ENCODE measurements at places on chromosomes 5 and 9.

- DNase-seq, result no peak
Observed at GRCh38 chr5:67303356-67303755, 106.8 kb upstream of the CD180 start.

DNA sequence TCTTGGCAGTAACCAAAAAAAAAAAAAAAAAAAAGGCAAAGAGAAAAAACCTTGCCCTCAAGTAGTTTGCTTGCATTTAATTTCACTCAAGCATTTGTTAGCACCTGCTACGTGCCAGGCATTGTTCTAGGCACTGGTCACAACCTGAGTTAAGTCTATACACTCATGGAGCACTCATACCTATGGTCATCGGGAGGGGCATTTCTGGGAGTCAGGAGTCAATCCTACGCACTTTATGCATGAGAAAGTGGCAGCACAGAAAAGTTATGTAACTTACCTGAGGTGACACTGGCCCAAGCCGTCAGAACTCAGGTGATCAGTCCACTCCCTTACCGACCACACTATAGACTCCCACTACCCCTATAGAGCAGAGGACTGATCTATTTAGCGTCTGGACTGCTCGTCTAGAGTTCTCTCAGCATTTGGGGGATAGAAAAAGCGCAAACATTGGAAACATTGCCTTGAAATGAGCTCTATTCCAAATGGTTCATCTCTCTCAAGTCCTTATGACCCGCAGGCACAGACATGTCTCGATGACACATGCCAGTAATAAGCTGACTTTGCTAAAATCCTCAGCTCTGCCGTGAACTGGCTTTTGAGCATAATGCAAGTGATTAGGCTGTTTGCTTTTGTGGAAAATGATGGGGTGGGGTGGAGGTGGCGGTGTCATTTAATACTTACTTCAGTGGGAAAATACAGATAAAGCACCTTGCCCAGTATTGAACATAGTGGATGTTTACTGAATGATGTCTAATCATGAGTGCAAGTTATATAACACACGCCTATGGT lies 160.2 kb downstream of the ARHGEF28 start:
- no peak for DNase-seq

DNA sequence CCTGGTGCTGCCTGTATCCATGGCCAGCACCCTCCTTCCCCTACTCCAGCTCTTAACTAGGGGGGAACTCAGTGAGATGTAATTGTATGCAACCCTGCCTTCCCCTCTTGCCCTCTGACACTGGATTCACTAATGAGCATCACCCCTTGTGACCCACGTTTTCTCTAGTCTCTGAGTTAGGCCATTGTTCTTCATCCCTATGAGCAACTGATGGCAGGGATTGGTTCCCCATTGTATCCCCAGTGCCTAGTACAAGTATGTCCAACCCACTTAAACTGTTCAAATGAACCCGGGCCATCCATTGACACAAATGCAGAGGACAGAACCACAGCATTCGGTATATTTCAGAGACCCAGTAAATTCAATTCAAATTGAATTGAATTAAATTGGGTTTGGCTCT lies 77.6 kb upstream of the ASTN2 start:
- no peak for DNase-seq

- DNase-seq, result no peak
Observed at GRCh38 chr9:109401990-109402318, 81.1 kb upstream of the EPB41L4B start.

DNA sequence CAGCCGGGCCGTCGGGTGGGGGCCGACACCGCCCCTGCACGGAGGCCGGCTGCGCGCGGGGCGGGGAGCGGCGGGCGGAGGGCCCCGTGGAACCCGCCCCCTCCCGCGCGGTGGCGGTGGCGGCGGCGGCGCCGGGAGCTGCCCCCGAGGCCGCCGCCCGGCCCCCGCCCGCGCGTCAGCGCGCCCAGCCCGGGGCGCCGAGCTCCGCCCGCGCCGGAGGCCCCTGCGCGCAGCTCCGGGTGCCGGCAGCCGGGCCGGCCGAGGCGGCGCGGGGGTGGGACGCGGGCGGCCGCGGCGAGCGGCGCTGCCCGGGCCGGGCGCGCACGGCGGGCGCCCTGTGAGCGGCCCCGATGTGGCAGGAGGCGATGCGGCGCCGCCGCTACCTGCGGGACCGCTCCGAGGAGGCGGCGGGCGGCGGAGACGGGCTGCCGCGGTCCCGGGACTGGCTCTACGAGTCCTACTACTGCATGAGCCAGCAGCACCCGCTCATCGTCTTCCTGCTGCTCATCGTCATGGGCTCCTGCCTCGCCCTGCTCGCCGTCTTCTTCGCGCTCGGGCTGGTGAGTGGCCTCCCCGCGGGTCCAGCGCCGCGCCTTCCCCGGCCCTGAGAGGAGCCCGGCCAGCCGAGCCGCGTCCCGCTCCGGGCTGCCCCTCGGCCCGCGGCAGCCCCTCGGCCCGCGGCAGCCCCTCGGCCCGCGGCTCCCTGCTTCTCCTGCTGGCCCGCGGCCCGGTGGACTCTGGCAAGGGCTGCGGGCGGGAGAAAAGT lies at the start of gene ADCY2:
Gene ADCY2, plus strand, starts transcription at position 192 of the 766 bp plus-strand sequence. Its CDS starts 159 bp downstream, at position 351.
- no peak for DNase-seq

GRCh38 chr5:56319526-56320181 lies 86.5 kb upstream of the ANKRD55 start:
- no peak for DNase-seq

- no peak for DNase-seq
Observed at GRCh38 chr9:17613758-17614157, 34.9 kb downstream of the SH3GL2 start.

DNA sequence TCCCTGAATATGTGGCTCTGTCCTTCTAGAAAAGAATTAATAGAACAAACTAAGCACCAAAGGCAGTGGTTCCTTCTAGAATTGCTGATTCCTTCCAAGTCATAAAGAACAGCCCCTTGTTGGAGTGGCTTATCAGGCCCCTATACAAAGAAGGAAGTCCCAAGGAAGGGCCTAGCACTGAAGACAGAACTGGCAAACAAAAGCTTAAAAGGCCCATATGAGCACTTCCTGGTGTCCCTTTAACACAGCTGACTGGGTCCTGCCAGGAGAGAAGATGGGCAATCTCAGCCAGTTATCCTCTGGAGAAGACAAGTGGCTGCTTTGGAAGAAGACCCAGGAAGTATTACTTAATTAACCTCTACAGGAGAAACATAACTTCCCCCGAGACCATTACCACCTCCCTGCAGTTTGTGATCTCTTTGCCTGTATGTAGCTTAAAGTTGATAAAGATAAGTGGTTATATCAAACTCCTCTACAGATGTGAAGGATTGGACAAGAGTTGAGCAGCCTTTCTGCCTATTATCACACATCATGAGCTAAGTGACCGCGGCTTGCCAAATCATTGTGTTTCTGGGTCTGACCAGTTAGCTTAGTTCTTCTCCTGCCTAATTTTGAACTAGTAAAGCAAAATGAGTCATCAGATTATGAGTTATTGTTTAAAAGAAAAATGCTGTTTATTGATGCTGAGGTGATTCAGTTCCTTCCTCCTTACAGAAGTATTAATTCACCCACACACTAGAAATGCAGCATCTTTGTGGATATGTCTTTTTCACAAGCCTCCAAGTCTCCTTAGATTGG lies 13.3 kb upstream of the STING1 start:
- no peak for DNase-seq

GRCh38 chr9:13690595-13690994 lies 411.1 kb upstream of the MPDZ start:
- DNase-seq, result no peak

DNA sequence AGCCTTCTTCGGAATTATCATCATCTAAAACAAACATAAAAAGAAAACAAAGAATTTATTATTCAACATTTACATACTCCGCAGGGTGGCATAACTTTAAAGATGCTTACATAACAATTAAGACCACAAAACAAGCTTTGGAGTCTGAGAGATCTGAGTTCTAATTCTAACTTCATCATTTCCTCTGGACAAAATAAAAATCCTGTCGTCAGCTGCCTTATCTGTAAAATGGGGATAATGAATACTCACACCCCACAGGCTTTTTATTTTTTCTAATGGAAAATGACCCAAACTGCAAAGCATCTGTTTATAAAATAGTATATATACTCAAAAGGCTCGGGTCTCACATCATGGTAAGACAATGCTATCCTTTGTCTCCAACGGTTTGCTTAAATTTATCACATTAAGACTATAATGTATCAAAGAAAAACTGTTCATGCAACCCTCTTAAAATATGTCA lies 4.3 kb downstream of the ARRDC3 start:
- DNase-seq, result no peak

DNA sequence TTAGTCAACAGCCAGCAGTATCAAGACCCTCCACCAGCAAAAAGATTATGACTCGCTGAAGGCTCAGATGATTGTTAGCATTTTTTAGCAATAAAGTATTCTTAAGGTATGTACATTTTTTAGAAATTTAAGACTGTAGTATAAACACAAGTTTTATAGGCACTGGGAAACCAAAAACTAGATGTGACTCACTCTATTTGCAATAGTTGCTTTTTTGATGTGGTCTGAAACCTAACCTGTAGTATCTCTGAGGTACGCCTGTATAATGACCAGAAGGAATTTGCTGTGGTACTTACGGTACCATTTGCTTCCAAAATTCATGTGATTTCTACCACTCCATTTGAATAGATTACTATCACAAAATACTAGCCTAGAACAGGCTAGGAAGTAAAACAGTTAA lies 60.8 kb downstream of the WDR41 start:
- no peak for DNase-seq

- no peak for DNase-seq
Observed at GRCh38 chr5:167152561-167152960, 1138.9 kb upstream of the WWC1 start.

GRCh38 chr5:27832886-27833285 lies 794.5 kb upstream of the CDH9 start:
- no peak for DNase-seq

DNA sequence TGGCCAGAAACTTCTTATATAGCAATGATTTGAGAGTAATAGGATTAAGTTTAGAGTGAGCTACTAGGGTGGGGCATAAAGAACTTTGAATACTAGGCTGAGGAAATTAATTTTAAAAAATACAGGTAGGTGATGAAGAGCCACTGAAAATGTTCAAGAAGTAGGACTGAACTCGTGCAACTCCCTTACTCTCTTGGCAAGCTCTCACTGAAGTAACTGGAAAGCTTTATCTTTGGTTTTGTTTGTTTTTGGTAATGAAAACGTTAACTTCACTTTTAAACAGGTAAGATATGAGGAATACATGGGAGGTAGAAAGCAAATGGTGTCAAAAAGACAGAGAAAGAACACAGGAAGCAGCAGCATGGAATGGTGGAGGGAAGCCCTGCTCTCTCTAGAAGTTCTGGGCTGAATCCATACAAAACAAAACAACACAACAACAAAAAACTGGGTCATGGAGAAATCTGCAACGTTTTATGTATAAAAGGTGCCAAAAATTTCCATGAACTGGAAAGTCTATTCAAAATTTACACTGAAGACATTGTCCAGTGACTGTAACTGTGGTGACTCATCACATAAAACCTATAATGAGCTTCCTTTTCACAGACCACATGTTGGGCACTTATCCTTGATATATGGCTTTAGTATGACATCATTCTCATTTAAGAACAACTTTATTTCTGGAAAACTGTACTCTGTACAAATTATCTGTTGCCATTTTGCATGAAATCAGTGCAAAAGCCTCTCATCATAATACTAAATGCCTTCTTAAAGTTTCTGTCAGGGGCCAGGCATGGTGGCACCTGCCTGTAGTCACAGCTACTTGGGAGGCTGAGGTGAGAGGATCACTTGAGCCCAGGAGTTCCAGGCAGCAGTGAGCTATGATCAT lies 91.2 kb upstream of the CHD1 start:
- no peak for DNase-seq

GRCh38 chr9:20722221-20722620 lies 38.2 kb downstream of the FOCAD start:
- no peak for DNase-seq

DNA sequence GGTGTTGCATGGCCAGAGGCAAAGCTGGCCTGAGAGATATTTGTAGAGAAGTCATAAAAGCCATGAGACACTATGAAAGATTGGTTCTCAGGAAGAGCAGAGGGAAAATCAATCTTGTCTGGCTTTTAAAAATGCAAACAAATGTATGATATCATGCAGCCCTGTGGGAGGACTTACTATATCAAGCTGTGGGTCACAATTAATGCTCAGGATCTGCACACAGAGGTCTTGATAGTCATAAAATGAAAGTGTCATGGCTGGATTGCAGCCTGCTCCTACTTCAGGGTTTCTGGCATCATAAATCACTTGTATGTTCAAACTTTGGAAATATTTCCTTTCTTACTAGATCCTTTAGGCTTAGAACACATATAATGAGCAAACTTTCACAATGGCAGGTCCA lies 151.5 kb downstream of the SEMA6A start:
- DNase-seq, result no peak

- DNase-seq, result no peak
Observed at GRCh38 chr5:89733772-89734171, 675.8 kb downstream of the CETN3 start.

DNA sequence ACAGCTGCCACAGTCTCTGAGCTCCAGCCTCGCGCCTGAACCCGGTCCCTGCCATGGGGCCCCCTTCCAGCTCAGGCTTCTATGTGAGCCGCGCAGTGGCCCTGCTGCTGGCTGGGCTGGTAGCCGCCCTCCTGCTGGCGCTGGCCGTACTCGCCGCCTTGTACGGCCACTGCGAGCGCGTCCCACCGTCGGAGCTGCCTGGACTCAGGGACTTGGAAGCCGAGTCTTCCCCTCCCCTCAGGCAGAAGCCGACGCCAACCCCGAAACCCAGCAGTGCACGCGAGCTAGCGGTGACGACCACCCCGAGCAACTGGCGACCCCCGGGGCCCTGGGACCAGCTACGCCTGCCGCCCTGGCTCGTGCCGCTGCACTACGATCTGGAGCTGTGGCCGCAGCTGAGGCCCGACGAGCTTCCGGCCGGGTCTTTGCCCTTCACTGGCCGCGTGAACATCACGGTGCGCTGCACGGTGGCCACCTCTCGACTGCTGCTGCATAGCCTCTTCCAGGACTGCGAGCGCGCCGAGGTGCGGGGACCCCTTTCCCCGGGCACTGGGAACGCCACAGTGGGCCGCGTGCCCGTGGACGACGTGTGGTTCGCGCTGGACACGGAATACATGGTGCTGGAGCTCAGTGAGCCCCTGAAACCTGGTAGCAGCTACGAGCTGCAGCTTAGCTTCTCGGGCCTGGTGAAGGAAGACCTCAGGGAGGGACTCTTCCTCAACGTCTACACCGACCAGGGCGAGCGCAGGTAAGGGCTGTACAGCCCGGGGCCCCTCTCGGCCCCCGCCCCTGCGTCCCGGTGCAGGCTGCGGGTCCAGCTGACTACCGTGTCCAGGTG lies 509 bp downstream of the LVRN start:
- DNase-seq, result no peak

GRCh38 chr9:131053896-131054295 lies 42.4 kb upstream of the AIF1L start:
- DNase-seq, result no peak

DNA sequence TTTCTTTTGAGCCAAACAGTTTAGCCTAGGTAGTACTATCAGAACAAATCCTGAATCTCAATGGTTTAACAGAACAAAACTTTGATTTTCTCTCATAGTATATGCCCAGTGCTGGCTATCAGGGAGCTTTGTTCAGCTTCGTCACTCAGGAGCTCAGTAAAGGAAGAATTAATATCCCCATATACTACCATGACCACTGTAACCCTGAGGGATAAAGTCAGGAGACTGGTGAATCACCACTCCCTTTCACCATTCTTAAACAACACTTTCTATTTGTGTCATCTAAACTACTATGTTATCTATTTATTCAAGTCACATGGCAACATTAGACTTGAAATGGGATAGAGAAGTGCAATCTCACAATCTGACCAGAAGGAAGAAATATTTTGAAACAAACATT lies 522.6 kb upstream of the COX7C start:
- DNase-seq, result no peak

All from activated T-cell treated with anti-CD3 and anti-CD28 coated beads, Interleukin-2, amount 50 U/mL, for 4 hours (primary cell).